Cardiac septum (tissue), 1 donor: ENCODE measurements at places on chromosomes 5 and 9. TPM values are rescaled to one million over a fixed set of nuclear protein-coding genes. Genes with fewer than 3 reads are reported as not detected.

DNA sequence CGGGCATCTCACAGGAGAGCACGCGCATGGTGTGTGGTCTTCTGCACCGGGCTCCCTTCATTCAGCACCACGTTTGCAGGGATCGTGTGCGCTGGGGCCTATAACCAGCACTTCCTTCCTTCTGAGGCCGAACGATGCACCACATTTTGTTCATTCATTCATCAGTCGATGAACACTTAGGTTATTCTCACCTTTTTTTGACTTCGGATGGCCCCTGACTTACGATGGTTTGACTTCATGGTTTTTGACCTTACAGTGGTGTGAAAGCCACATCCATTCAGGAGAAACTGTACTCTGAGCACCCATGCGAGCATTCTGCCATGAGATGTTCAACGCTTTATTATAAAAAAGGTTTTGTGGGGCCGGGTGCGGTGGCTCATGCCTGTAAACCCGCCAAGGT, 27.5 kb downstream of the TSPAN17 start:
- no peak for DNase-seq

Gene FABP6
- total RNA-seq: not detected

Gene FOXD4L6
- total RNA-seq: not detected

- DNase-seq: no peak
These were observed 171.7 kb downstream of the ZNF608 start for GRCh38 chr5:124574521-124575436.

Gene PCDHGA8
- 14.0 TPM for total RNA-seq

Gene KIF24
- total RNA-seq: 0.89 TPM

Gene MAP1B
- total RNA-seq: 217 TPM

GRCh38 chr5:35339006-35339405, 108.7 kb upstream of the PRLR start:
- DNase-seq: no peak

DNA sequence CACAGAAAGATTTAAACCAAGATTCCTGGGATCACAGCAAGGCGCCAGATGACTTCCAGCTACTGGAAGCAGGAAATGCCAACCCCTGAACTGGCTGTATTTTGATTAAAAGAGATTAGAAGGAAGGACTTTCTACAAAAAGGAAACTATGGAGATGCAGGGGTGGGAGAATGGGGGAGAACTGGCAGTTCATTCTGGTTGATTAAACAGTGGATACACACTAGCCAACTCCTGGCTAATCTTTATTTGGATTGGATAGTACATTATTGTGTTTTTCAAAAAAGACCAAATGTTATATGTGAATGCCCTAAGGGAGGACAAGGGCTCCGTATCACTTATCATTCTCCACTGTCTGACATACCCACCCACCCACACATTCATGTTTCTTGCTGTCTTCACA, 93.2 kb downstream of the CDO1 start:
- no peak for DNase-seq

- DNase-seq: no peak
These were observed 198.3 kb downstream of the PLK2 start for GRCh38 chr5:58261605-58262004.

DNA sequence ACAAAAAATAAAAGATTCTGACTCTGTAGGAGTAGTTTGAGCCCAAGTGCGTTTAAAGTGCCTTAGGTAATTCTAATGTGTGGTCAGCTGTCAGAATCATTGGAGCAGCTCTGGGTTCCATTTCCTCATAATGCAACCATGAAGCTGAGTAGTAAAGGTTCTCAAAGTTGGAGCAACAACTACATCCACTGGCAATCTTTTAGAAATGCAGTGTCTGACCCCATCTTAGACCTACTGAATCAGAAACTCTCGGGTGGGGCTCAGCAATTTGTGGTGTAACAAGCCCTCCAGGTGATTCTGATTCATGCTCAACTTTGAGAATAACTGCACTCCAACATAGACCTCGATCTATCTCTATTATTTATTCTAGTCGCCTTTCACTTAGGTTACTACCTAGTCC, 7.6 kb upstream of the ALDH1A1 start:
- no peak for DNase-seq

- DNase-seq: no peak
These were observed 16.4 kb downstream of the BTNL9 start for GRCh38 chr5:181056431-181056830.
